Stimulated activated CD8-positive, alpha-beta memory T cell treated with anti-CD3 and anti-CD28 coated beads, Interleukin-15, amount 100 ng/mL, for 48 hours (primary cell): ENCODE measurements at places on chromosomes 11 and 22.

DNA sequence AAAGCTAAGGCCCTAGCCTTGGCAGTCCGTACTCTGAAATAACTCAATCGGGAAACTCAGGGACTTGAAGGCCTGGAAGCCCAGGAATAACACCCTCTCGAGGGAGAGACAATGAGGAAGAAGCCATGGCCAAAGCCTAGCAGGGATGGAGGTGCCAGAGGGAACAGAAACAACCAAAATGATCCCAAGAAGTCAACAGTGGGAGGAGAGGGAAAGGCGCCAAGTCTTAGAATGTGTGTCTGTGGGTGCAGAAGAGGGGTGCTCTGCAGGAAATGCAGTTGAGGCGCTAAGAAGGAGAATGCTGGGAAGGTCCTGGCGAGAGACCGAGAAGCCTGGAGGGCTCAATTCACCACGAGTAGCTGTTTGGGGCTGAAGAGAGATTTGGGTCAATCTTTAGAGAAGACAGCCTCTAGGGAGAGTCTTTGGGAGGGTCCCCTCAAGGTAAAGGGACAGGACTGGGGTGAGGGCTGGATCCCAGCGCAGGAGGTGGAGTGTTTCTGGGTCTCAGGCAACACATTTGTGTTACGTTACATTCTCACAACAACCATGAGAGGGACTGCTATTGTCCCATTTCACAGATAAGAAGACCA is 760 bp upstream of the MAPK8IP1 start:
- DNase-seq: no peak

DNA sequence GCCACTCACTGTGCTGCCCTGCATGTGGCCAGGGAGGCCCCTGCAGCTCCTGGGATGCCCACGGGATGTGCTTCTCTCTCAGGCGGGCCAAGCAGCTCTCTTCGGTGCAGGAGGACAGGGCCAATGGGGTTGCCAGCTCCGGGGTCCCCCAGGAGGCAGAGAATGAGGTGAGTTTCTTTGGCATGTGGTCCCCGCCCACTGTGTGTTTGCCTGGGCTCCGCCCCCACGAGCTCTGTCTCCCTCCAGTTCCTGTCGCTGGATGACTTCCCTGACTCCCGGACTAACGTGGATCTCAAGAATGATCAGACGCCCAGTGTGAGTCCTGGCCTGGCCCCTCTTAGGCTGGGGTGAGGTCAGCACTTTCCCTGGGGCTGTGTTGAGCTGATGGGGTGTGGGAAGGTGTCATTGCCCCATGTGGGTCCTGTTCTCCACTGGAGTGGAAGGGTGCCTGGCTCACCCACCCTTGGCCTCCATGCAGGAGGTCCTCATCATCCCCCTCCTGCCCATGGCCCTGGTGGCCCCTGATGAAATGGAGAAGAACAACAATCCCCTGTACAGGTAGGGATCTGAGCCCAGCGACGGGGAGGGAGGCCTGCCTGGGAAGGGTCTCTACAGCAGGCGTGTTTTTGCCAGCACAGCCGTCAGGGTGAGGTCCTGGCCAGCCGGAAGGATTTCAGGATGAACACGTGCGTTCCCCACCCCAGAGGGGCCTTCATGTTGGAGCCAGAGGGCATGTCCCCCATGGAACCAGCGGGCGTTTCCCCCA is 7.7 kb downstream of the SCO2 start:
- no peak for DNase-seq

DNA sequence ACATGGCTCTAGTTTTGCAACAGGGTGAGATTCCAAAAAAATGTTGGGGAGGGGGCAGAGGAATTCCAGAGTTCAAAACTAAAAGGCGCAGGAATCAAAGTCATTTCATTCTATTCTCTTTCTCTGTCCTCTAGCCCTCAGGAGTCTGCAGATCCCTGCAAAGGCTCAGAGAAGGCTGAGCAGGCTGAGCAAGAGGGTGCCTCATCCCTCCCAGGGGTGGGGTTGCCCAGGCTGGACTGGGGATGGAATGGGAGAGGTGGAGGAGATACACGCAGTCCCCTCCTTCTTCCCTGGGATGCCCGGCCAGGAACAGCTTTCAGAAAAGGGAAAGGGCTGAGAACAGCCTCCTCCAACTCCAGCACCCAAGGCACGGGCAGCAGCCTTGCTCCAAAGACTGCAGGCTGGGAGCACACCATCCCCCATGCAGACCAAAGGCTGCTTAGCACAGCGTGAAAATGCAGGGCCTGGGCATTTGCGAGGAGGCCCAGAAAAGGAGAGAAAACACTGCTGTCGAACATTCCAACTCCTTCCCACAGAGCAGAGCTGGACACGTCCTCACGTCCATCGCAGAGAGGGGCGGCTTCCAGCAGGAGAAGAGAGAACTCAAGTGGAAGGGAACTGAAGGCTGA is 51.8 kb downstream of the MN1 start:
- no peak for DNase-seq

DNA sequence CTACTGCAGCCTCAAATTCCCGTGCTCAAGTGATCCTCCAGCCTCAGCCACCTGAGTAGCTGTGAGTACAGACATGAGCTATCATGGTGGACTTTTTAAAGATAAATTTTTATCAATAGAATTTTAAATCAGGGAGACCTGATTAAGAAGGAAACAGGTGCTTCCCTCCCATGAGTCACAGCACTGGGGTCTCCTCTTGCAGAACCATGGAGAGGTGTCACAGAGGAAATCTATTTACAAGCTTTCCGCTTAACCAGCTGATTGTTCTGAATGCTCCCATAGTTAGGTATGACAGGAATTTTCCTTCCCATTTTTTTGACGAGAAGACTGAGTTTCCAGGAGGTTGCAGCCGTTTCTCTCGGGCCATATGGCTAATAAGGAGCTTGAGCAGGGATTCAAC is 516.1 kb downstream of the MIAT start:
- no peak for DNase-seq

GRCh38 chr11:34098813-34099212 is 6.6 kb upstream of the NAT10 start:
- no peak for DNase-seq

DNA sequence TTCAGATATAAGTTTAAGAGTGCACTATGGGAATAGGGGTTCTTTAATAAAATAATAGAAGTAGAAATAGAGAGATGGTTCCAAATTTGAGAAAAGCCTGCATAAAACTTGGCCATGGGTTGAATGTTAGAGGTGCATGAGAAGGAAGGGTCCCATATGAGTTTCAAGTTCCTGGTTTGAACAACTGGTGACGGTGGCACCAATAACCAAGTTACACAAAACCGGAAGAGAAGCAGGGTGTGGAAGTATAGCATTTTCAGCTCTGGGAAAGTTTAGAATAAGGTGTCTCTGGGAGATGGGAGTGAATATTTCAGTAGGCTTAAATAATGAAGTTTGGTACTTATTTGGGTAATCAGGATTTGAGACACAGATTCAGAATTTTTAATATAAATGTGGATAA is 2.4 kb downstream of the CASP1 start:
- DNase-seq: no peak
